CD8-positive, alpha-beta memory T cell (primary cell): ENCODE measurements at places on chromosomes 2 and 18. TPM values are rescaled to one million over a fixed set of nuclear protein-coding genes. Genes with fewer than 3 reads are reported as not detected.

- DNase-seq, result no peak
These were observed 42.9 kb downstream of the ANTXR1 start for GRCh38 chr2:69055688-69056470.

C18orf54 gene
- 10.6 TPM for total RNA-seq

DNA sequence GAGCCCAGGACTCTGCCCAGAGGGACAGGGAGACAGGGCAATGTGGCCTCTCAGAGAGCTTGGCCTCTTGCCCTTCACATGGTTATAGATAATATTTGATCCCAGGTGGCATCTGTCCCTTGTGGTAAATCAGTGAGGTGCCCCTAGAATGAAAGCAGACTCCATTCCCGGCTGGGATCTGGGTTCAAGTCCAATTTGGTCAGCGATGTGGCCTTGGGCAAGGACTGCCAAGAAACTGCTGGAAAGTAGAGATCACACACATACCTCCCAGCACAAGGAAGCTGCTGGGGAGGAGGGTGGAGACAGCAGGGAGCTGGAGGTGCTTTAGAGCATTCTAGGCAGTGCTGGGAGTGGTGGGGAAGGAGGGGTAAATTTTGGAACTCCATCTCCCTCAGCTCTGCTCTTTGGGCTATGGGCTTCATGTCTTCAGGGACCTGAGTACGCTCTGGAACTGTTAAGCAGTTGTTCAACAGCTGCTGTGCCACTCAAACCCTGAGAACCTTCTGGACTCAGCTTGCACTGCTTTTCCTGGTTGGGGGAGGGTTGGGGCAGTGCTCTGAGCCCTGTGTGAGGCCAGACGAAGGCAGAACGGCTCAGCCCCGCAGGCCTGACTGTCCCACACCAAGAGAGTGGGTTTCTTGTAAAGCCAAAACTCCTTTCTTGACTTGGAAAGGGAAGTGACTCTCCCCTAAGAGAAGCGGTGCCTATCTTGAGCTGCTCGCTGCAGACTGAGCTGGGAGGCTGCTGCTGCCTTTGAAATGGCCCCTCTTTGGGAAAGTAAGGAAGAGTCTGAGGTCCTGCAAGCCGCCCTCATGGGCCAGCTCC lies 23.0 kb downstream of the INPP5D start:
- DNase-seq, result no peak

TXNDC2 gene
- not detected for total RNA-seq

DNA sequence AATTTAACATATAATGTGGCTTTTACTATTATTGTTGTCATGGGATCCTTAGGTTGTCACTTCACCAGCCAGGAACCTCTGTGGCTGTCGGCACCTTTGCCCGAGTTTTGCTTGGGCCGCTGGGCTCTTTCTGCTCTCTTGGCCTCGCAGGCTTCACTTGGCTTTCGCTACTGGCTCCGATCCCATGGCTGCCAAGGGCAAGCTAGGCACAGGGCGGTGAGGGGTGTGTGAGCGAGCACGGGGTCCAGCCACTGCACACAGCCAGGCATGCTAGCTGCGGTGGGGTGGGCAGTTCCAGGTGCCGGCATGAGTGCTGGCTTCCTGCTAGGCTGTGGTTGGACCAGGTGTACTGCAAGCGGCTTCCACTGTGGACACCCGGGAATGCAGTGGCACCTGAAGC lies 23.4 kb upstream of the RAPGEF4 start:
- DNase-seq, result no peak

GRCh38 chr2:211674715-211675114 lies 863.9 kb downstream of the ERBB4 start:
- DNase-seq, result no peak

DNA sequence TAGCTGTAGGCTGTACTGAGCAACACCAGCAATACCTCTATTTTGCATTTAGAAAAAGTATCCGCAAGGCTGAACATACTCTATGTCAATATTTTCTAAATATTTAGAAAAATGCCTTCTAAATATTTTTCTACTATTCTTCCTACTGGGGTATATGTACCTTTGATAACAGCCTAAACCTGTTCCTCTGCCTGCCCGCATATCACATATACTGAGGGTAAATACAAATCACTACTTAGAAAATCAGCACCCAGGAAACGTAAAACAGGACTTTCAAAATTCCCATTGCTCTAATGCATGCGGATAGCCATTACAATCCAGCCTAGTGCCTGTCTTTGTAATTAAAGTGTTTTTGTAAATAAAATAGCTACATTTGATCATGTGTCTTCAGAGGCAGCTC lies 56.1 kb downstream of the NCKAP5 start:
- no peak for DNase-seq

DNA sequence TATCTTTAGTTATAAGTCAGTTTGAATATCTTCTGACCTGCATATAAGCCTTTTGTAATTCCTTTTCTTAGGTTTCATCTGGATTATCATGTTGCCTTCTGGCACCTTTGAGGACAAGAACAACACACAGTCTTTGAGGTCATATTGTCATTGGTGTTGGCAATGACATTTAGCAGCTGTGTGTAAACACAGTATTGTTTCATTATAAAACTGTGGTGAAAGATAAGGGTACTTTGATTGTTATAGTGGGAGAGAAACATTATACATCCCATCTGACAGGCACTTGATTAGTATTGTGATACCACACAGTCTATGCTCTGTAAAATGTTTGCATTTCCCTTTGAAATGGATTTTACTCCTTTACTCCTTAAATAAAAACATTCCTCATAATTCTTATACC lies 313.5 kb downstream of the RPRM start:
- no peak for DNase-seq

POTEI gene
- not detected for total RNA-seq
